ENCODE measurements at places on chromosomes 3 and 15.

DNA sequence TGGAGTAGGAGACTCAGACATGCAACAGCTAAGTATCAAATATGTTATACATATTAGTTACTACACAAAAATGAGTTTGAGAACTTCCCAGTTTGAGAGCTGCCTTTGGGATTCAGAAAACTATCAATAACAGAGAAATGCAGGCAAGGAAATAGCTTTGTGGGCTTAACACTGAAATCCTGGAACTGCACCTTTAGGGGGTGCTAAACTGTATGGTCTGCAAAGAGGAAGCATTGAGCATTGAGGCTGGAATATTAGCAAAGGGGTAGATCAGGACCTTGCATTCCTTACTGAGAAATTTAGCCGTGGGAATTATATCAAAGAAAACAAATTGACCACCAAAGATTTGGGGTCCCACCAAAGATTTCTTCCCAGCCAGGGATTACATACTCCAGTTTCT, 580.0 kb downstream of the ZNF385D start:
- no peak for DNase-seq

GRCh38 chr15:68429691-68430470, 2.1 kb downstream of the ITGA11 start:
- no peak for DNase-seq

DNA sequence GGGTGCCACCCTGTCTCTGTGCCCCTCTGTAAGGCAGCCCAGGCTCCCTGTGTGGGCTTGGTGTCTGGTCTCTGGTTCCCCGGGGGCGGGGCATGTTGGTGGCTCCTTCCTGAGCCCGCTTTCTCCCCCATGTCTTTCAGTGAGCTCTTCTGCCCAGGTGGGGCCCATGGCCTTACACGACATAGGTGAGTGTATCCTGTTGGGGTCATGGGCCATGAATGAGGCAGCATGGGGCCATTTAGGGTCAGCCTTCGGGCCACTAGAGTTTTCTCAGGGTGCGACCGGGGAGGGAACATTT, 195.1 kb downstream of the UBE3A start:
- DNase-seq = no peak

- DNase-seq = no peak
Measured at GRCh38 chr3:24678421-24678865, 183.8 kb upstream of the THRB start.

DNA sequence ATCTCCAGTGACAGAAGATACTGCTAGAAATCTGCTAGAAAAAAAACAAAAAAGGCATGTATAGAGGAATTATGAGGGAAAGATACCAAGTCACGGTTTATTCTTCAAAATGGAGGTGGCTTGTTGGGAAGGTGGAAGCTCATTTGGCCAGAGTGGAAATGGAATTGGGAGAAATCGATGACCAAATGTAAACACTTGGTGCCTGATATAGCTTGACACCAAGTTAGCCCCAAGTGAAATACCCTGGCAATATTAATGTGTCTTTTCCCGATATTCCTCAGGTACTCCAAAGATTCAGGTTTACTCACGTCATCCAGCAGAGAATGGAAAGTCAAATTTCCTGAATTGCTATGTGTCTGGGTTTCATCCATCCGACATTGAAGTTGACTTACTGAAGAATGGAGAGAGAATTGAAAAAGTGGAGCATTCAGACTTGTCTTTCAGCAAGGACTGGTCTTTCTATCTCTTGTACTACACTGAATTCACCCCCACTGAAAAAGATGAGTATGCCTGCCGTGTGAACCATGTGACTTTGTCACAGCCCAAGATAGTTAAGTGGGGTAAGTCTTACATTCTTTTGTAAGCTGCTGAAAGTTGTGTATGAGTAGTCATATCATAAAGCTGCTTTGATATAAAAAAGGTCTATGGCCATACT, 4.0 kb downstream of the B2M start:
- DNase-seq = no peak

GRCh38 chr15:90082140-90082715, 20.0 kb downstream of the IDH2 start:
- peak; percentile 54 for DNase-seq

- no peak for DNase-seq
Measured at GRCh38 chr3:9469986-9470385, 72.6 kb downstream of the SETD5 start.
